ENCODE measurements at places on chromosomes 1 and 21.
A peak's percentile ranks its signal among the peaks of the same experiment; 100 is the strongest.

GRCh38 chr1:216919060-216919970 lies 196.1 kb upstream of the ESRRG start:
- no peaks in the 10 kb centered on the region for H3K4me1 ChIP-seq
- DNase-seq: no peak
- no peak overlapping the region for H3K4me3 ChIP-seq
- H3K27ac ChIP-seq: no peak overlapping the region
- no peaks in the 10 kb centered on the region for H3K27me3 ChIP-seq
- no peaks in the 10 kb centered on the region for H3K36me3 ChIP-seq

- DNase-seq: no peak
- H3K36me3 ChIP-seq: no peaks in the 10 kb centered on the region
- peaks cover 25% of the 10 kb centered on the region for H3K4me1 ChIP-seq
- no peak overlapping the region for H3K27ac ChIP-seq
Measured at GRCh38 chr1:9289711-9290485, 2.8 kb upstream of the SPSB1 start.

DNA sequence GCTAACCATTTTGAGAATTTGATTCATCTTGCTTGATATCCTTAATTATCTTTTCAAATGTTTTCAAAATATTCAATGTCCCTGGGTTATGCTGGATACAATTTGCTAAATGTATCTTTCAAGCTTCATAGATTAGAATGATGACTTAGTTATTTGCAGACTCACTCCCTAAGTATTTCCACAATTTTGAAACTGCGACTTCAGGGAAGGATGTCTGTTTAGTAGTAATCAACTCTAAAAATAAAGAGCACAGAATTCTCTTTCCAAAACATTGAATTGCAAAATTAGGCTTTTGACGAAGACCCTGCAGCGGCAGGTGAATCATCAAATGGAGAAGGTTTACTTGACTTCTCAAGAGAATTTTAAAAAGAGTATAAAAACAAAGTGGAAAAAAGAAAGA lies 14.2 kb downstream of the RGS1 start:
- H3K4me3 ChIP-seq: no peak overlapping the region
- H3K4me1 ChIP-seq: no peaks in the 10 kb centered on the region
- no peak for DNase-seq
- H3K36me3 ChIP-seq: no peaks in the 10 kb centered on the region
- H3K27ac ChIP-seq: no peak overlapping the region
- no peaks in the 10 kb centered on the region for H3K27me3 ChIP-seq

GRCh38 chr1:1302006-1302430 lies 5.7 kb downstream of the ACAP3 start:
- H3K4me3 ChIP-seq: no peak overlapping the region
- H3K27ac ChIP-seq: no peak overlapping the region
- DNase-seq: no peak
- no peaks in the 10 kb centered on the region for H3K27me3 ChIP-seq
- peaks cover 50% of the 10 kb centered on the region for H3K4me1 ChIP-seq

GRCh38 chr1:191901651-191902050 lies 256.6 kb upstream of the RGS18 start:
- no peaks in the 10 kb centered on the region for H3K4me1 ChIP-seq
- H3K4me3 ChIP-seq: no peak overlapping the region
- no peaks in the 10 kb centered on the region for H3K36me3 ChIP-seq
- no peak for DNase-seq
- no peaks in the 10 kb centered on the region for H3K27me3 ChIP-seq
- no peak overlapping the region for H3K27ac ChIP-seq

DNA sequence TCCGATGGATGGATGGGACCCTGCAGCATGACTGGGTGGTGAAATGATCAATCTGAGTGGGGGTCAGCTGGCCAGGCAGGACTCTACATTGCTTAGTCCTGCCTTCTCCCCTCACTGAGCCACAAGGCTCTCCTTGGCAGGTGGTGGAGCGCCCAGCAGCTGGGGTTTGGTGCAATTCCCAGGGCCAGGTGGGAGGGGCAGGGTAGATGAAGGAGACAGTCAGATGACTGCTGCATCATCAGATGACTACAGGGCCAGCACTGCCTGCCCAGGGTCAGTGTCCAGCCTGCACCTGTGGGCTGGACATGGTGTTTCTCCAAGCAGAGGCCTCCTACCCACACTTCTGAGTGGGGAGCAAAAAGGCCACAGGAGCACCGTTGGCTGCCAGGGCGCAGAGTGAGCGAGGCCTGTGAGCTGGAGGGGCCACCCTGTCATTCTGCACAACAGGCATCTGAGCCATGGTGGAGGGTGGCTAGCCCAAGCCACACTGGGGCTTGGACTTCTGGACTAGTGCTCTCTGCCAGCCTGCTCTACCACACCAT lies 103.9 kb upstream of the EDN2 start:
- no peak overlapping the region for H3K27ac ChIP-seq
- H3K4me3 ChIP-seq: no peak overlapping the region
- no peaks in the 10 kb centered on the region for H3K4me1 ChIP-seq
- no peak for DNase-seq

GRCh38 chr1:77831566-77831965 lies 52.1 kb downstream of the MIGA1 start:
- H3K27ac ChIP-seq: peak overlapping the region; percentile 63
- no peak for DNase-seq
- H3K4me1 ChIP-seq: no peaks in the 10 kb centered on the region
- no peak overlapping the region for H3K4me3 ChIP-seq
- no peaks in the 10 kb centered on the region for H3K27me3 ChIP-seq
- H3K36me3 ChIP-seq: peaks cover 4% of the 10 kb centered on the region

- no peaks in the 10 kb centered on the region for H3K27me3 ChIP-seq
- no peak for DNase-seq
- peak overlapping the region; percentile 21 for H3K27ac ChIP-seq
- H3K4me3 ChIP-seq: no peak overlapping the region
Measured at GRCh38 chr1:21307663-21308305, 17.5 kb upstream of the ECE1 start.

DNA sequence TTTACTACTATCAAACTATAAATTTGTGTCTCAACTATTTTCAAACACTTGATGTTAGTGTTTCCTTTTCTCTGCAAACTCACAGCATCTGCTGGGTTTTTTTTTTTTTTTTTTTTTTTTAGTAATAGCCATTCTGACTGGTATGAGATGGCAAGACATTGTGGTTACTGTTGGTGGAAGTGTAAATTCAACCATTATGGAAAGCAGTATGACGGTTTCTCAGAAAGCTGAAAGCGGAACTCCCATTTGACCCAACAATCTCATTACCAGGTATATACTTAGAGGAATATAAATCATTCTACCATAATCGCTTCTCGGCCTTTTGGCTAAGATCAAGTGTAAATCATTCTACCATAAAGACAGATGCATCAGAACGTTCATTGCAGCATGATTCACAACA lies 608.3 kb upstream of the ZP4 start:
- no peak overlapping the region for H3K4me3 ChIP-seq
- H3K27ac ChIP-seq: no peak overlapping the region
- DNase-seq: no peak
- no peaks in the 10 kb centered on the region for H3K4me1 ChIP-seq

DNA sequence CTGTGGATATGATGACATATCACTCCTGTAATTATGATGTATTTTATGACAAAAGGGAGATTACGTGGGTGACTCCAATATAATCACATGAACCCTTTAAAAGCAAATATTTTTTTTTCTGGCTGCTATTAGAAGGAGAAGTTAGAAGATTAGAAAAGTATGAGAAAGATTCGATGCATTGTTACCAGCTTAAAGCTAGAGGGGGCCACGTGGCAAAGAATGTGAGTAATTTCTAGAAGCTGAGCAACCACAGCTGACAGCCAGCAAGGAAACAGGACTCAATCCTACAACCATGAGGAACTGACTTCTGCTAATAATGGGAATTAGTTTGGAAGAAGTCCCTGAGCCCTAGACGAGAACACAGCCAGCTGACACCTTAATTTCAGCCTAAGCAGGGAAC lies 56.3 kb upstream of the C1orf87 start:
- no peak for DNase-seq
- no peak overlapping the region for H3K4me3 ChIP-seq
- H3K36me3 ChIP-seq: no peaks in the 10 kb centered on the region
- H3K27ac ChIP-seq: no peak overlapping the region
- no peaks in the 10 kb centered on the region for H3K27me3 ChIP-seq

DNA sequence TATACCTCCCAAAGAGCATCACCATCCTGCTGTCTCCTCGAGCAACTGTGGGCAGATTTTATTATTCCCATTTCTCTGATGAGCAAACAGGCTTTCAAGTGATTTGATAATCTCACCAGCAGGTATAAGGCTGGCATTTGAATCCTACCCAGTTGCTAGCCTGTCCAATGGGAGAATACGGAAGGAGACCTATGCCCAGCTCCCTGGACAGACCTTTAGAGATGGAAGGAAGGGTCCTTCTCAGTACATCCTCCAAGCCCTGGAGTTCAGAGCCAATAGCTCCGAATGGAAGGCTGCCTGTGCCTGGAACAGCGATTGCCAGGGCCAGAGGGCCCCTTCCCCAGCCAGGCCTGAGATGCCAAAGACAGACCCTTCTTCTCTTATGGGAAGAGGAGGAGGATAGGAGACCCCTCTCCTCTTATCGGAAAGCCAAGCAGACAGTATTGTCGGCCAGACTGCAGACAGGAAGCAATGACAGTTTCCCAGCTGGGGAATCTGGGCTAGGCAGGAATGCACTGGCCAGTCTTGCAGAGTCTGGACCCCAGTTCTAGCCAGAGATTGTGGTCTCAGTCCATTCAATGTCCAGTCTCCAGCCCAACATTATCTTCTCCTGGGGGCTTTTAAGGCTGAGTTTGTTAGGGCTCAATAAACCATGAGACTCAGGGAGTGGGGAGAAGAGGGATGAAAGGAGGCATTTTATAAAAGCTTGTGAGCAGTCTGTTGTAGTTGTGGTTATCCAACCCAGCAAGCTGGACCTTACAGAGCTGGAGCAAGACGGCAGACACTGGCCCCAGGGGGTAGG lies 2.0 kb downstream of the IFFO2 start:
- no peak for DNase-seq
- H3K4me1 ChIP-seq: peaks cover 73% of the 10 kb centered on the region
- H3K36me3 ChIP-seq: no peaks in the 10 kb centered on the region
- peak overlapping the region; percentile 84 for H3K4me3 ChIP-seq
- no peaks in the 10 kb centered on the region for H3K27me3 ChIP-seq
- peak overlapping the region; percentile 86 for H3K27ac ChIP-seq

DNA sequence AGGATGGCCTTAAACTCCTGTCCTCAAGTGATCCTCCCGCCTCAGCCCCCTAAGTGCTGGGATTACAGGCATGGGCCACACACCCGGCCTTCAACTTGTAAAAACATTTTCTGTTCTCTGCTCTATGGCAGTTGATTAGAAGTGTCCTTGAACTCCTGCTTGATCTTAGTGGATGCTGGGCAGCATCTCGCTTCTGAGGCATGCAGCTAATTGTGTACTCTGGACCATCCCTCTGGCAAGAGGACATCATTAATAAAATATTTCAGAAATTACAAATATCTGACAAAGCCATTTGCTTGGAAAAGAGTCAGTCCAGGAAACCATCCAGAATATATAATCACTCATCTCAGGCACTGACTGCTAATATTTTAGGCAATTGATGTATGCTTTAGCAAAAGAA lies 8.1 kb downstream of the NGF start:
- H3K36me3 ChIP-seq: no peaks in the 10 kb centered on the region
- no peak overlapping the region for H3K27ac ChIP-seq

- peaks cover 26% of the 10 kb centered on the region for H3K4me1 ChIP-seq
- peak; percentile 94 for DNase-seq
- H3K4me3 ChIP-seq: peak overlapping the region; percentile 67
- H3K27ac ChIP-seq: peak overlapping the region; percentile 59
- H3K27me3 ChIP-seq: no peaks in the 10 kb centered on the region
Measured at GRCh38 chr1:223748773-223749733, 36.7 kb downstream of the CAPN2 start.

GRCh38 chr1:47679301-47679791 lies 241.5 kb downstream of the FOXD2 start:
- no peak overlapping the region for H3K27ac ChIP-seq
- no peaks in the 10 kb centered on the region for H3K4me1 ChIP-seq
- H3K4me3 ChIP-seq: no peak overlapping the region
- DNase-seq: no peak

- H3K27ac ChIP-seq: no peak overlapping the region
- H3K4me1 ChIP-seq: peaks cover 8% of the 10 kb centered on the region
- no peaks in the 10 kb centered on the region for H3K27me3 ChIP-seq
- H3K4me3 ChIP-seq: no peak overlapping the region
- no peaks in the 10 kb centered on the region for H3K36me3 ChIP-seq
Measured at GRCh38 chr1:8017495-8018197, 8.5 kb downstream of the ERRFI1 start.

- peak; percentile 85 for DNase-seq
- peak overlapping the region; percentile 63 for H3K27ac ChIP-seq
- peak overlapping the region; percentile 90 for H3K4me3 ChIP-seq
- no peaks in the 10 kb centered on the region for H3K27me3 ChIP-seq
Measured at GRCh38 chr1:154999571-155000410, 2.8 kb upstream of the ZBTB7B start.

GRCh38 chr1:89955311-89956205 lies 39.4 kb upstream of the ZNF326 start:
- H3K36me3 ChIP-seq: no peaks in the 10 kb centered on the region
- H3K27ac ChIP-seq: no peak overlapping the region
- H3K27me3 ChIP-seq: no peaks in the 10 kb centered on the region

GRCh38 chr1:218931324-218931723 lies 242.4 kb upstream of the LYPLAL1 start:
- no peak for DNase-seq

DNA sequence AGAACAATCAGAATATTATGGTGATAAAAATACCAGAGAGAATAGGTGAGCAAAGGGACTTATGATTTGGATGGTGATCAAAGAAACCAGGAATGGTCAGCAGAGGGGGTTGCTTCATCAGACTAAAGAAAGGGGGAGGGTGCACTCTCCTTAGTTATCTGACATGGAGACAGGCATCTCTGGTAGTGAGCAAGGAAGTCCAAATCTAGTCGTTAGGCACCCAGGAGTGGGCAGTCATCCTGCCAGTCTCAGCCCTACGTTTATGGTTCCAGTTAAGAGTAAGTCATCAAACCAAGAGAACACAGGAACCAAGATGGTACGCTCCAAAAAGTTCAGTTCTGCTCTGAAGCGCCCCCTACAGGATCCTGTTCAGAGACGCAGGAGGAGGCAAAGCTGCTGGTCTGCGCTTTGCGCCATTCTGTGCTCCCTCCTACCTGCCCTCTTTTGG lies 28.6 kb downstream of the EBNA1BP2 start:
- DNase-seq: no peak
- no peak overlapping the region for H3K27ac ChIP-seq
- no peak overlapping the region for H3K4me3 ChIP-seq
- H3K36me3 ChIP-seq: no peaks in the 10 kb centered on the region

GRCh38 chr1:206500046-206500445 lies 7.3 kb upstream of the RASSF5 start:
- H3K4me3 ChIP-seq: no peak overlapping the region
- H3K27me3 ChIP-seq: no peaks in the 10 kb centered on the region
- H3K36me3 ChIP-seq: no peaks in the 10 kb centered on the region
- peaks cover 54% of the 10 kb centered on the region for H3K4me1 ChIP-seq
- peak; percentile 40 for DNase-seq
- no peak overlapping the region for H3K27ac ChIP-seq

- DNase-seq: no peak
- no peak overlapping the region for H3K27ac ChIP-seq
- H3K36me3 ChIP-seq: no peaks in the 10 kb centered on the region
Measured at GRCh38 chr1:204013052-204013451, 59.9 kb upstream of the SOX13 start.

GRCh38 chr1:37794372-37795339 lies 1.0 kb downstream of the MANEAL start:
- peaks cover 27% of the 10 kb centered on the region for H3K4me1 ChIP-seq
- peak overlapping the region; percentile 51 for H3K4me3 ChIP-seq
- DNase-seq: no peak
- H3K27ac ChIP-seq: no peak overlapping the region
